ENCODE measurements at places on chromosomes 3 and 15.

DNA sequence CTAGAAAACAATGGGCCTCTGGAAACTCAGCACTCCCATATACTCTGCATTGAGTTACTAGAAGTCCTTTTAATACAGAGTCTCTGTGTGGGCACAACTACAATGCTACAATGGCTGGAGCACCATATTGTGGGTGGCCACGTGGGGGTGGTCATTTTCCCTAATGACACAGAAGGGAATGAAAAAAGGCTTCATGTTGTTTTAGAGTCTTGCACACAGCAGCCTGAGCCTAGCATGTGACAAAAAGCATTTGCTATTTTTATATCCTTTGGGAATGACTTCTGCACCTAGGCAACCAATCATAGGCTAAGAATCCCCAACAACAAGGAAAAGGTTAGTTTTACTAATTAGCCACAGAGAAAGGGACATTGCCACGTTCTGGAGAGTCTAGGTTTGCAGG, 120.6 kb downstream of the PPM1L start:
- no peak for DNase-seq

- no peak for DNase-seq
Observed at GRCh38 chr3:157069406-157069805, 90.5 kb downstream of the CCNL1 start.

DNA sequence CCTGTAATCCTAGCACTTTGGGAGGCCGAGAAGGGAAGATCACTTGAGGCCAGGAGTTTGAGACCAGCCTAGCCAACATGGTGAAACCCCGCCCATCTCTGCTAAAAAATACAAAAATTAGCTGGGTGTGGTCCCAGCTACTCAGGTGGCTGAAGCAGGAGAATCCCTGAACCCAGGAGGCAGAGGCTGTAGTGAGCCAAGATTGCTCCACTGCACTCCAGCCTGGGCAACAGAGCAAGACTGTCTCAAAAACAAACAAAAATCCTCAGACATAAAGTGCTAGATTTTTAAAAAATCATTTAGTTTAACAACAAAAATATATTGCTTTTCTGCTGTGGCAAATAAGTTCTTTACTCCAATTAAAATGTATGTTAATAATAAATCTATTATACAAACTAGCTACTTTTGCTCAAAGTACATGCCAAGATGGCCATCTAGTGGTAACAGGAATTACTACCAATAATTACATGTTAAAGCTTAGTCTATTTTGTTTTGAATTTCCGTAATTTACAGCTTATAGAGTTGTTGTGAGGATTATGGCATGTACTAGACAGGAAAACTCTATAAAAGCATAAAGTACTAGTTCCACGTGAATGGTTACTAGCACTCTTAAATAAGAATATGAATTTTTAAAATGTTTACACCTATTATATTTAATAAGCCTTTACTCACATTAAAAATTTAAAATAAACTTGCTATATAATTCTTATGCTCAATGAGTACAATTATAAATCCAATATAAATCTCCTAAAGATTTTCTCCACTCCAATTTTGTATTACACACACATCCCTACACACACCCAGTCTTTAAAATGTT, 39.0 kb downstream of the GABPB1 start:
- DNase-seq: peak; percentile 70

- DNase-seq: no peak
Observed at GRCh38 chr15:63800241-63800640, 33.5 kb downstream of the HERC1 start.

DNA sequence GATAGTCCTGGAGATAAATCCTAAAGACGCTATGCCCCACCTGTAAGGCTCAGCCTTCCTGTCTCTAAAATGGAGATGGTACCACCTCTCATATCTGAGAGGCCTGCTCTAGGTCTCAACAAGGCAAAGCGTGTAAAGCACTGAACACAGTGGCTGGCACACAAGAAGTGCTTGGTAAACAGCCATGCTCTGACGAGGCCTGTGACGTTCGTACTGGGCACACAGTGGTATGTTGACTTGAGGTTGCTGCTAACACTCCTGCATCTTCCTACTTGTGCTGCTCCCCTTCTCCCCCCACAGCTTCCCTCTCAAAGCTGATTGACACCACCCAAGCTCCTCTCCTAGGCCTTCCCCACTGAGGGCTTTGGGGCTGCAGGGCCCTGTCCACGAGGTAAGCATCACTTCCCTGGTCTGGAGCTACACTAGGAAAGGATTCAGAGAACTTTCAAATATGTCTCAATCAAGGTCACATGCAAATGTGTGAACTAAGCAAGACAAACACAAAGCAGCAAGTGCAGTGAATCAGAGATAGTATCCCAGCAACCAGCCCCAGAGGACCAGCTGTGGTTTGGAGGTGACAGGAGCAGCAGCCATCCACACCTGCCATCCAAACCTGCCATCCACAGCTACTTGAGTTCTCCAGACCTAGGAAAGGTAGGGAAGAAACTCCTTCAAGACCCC, 177.5 kb downstream of the STT3B start:
- no peak for DNase-seq
